ENCODE measurements at places on chromosomes 6 and 20. TPM values are rescaled to one million over a fixed set of nuclear protein-coding genes. Genes with fewer than 3 reads are reported as not detected.

GRCh38 chr6:148398244-148398643 is 55.6 kb downstream of the SASH1 start:
- DNase-seq: no peak

DNA sequence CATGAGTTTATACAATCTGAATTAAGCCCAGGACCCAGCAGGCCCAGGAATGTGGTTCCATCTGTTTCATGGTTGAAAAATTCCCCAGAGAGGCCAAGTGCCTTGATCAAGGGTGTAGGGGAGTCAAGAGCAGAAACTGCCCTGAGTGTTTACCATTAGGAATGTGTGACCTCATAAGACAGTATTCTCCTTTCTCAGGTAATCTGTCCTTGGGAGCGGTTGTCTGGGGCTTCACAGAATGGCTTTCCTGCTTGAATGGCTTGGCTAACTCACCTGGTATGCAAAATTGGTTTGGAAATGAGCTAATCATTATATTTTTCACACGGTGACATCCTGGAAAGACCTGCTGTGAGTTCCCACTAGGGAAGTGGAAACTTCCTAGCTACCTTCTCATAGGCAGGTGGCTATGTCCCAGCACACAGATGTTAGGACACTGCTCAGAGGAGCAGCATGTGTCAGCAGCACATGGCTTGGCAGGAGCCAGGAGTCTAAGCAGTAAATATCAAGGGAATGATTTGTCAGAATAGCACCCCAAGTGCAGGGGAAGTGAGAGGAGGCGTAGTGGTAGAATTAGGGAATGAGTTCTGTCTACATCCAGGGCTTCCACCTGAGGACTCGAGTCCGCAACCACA is 17.7 kb downstream of the CLIC5 start:
- no peak for DNase-seq

- DNase-seq: no peak
Measured at GRCh38 chr6:84546427-84546914, 217.9 kb downstream of the TBX18 start.

DNA sequence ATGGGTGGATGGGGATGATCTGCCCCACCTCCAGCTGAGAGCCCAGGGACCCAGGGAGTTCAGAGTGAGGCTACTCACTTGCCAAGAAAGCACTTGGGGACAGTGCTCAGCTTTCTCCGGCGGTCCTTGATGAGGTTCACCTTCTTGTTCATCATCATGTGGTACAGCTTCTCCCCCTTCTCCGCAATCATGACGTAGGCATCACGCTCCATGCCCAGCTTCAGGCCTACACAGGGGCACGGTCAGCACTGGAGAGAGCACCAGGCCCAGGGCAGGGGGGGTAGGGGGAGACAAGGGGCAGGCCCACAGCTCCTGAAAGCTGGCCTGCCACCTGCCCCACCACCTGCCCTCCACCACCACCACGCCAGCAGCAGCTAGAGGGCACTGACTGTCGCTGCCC is 139.2 kb downstream of the PREX1 start:
- no peak for DNase-seq

GRCh38 chr6:115270953-115271352 is 789.7 kb downstream of the FRK start:
- no peak for DNase-seq

GRCh38 chr6:37095997-37096396 is 74.0 kb upstream of the PIM1 start:
- no peak for DNase-seq

GRCh38 chr6:144778773-144779492 is 493.8 kb downstream of the UTRN start:
- DNase-seq: no peak

DNA sequence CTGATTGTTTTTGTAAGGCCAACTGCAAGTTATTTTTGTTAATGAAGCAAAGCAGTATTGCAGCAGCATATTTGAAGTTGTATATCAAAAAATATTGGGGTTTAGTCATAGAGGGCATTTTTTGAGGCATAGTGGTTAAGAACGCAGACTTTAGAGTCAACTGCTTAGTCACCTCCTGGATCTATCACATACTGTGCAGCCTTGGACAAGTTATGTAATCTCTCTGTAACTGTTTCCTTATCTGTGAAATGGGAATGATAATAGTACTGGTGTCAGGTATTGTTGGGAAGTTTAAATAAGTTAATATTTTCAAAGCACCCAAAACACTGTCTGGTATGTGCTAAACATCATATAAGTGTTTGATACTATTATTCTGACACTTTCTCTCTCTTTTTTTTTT is 27.2 kb upstream of the EFHC1 start:
- no peak for DNase-seq

- peak; percentile 90 for DNase-seq
Measured at GRCh38 chr20:50115591-50116367, 2.8 kb upstream of the UBE2V1 start.

DNA sequence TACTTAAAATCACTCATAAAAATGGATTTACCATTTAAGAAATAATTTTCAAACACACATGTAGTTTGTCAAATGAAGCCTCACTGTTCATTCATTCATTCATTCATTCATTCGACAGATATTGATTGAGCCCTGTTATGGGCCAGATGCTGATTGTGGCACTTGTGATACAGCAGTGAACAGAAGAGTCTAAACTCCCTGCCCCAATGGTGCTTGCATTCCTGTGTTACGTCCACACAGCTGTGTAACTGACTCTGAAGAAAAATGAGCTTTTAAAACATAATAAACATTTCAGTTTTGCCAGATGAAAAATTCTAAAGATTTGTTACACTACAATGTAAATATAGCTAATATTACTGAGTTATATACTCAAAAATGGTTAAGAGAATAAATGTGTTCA is 46.2 kb downstream of the BACH2 start:
- DNase-seq: no peak

- DNase-seq: no peak
Measured at GRCh38 chr6:93416571-93417420, 2.6 kb downstream of the EPHA7 start.

- DNase-seq: no peak
Measured at GRCh38 chr20:16580147-16580546, 6.9 kb upstream of the KIF16B start.

- DNase-seq: no peak
Measured at GRCh38 chr6:5626727-5627426, 365.6 kb downstream of the FARS2 start.

GRCh38 chr6:135346747-135347146 is 150.8 kb downstream of the AHI1 start:
- no peak for DNase-seq

- no peak for DNase-seq
Measured at GRCh38 chr6:90139272-90139817, 157.3 kb downstream of the BACH2 start.

GRCh38 chr6:5619249-5619648 is 357.9 kb downstream of the FARS2 start:
- DNase-seq: no peak

PROKR2 gene
- total RNA-seq: not detected

CLPSL1 gene
- total RNA-seq: not detected

VIP gene
- not detected for total RNA-seq

GPR63 gene
- total RNA-seq: 0.95 TPM

MPC1 gene
- 7.0 TPM for total RNA-seq

LZTS3 gene
- total RNA-seq: 5.2 TPM

LIN28B gene
- total RNA-seq: 5.8 TPM
